ENCODE measurements at places on chromosomes 16 and 17.

- no peak for DNase-seq
Measured at GRCh38 chr16:48123104-48123788, 32.5 kb downstream of the ABCC12 start.

GRCh38 chr17:1789936-1790335 lies 28.1 kb downstream of the SERPINF1 start:
- no peak for DNase-seq

GRCh38 chr17:48472411-48473281 lies 42.6 kb upstream of the SKAP1 start:
- no peak for DNase-seq

- peak; percentile 44 for DNase-seq
Measured at GRCh38 chr16:67939507-67940445, 3.1 kb upstream of the PSMB10 start.

GRCh38 chr16:12255919-12256665 lies 279.6 kb downstream of the SNX29 start:
- no peak for DNase-seq

DNA sequence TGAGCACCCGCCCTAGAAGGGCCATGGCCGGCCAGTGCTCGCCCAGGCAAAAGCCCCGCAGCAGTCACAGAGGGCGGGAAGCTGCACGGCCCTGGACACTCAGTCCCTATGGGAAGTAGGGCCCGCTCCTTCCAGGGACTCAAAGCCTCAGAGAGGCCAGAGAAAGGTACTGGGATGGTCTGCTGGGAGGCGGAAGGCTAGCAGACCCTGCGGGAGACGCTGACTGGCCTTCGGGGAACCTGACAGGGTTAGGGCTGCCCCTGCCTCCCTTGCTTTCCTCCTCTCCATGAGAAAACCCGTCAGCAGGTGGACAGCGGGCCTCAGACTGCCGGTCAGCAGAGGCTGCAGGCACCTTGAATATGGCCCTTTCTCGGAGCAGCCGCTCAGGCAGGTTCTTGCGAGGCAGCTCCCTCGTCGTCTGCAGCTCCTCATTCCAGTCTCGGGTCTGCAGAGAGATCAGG lies 11.5 kb downstream of the CLUH start:
- no peak for DNase-seq

DNA sequence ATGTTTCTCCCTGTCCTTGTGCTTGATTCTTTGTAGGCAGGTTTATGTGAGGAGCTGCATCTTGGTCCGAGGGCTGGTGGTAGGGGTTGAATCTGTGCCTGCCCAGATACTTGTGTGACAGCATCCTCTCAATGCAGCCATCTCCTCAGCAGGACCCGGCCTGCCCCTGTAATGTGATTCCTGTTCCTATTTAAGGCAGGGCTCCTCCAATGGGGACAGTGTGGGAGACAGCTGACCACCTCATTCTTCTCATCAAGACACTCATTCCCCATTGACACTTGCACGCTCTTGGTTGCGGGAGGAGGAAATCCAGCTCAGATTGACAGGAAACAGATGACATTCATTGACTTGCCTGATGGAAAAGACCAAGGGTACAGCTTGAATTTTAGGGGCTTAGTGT lies 384.5 kb downstream of the CPPED1 start:
- no peak for DNase-seq

DNA sequence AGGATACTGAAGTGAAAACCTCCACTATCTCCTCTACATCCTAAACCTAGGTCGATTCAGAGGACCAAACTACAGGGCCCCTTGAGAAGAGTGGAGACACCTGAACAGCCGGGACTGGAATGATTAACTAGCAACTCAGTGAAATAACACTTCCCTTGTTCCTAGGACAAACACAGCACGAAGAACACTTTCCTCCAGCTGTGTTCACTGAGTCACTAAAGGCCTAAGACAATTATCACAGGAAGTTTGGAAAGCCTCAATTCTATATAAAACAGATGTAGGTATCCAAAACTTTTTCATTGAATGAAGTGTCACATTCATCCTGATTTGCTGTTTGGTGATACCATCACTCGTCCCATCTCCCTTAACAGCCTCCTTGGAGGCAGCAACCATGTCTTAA lies 15.5 kb upstream of the CUEDC1 start:
- DNase-seq = no peak

DNA sequence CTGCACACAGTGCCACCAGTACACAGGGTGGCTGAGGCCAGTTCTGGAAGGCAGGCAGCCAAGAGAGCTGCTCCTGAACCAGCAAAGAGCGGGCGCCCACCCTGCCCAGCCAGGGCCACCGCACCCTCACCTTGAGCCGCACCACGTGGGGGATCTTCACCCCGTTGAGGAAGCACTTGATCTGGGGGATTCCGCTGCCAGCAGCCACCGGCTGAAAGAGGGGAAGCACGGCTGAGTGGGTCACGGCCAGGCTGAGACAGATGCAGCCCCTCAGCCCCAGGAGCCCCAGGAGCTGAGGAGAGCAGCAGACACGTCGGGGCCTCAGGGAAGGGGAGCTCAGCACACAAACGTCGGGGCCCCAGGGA lies 14.6 kb upstream of the CCDC154 start:
- no peak for DNase-seq

Data from stimulated activated CD4-positive, alpha-beta T cell treated with anti-CD3 and anti-CD28 coated beads, Interleukin-15, amount 100 ng/mL, for 1 hour (primary cell).